ENCODE measurements at places on chromosomes 3 and 15.

- no peak for DNase-seq
These were observed 93.6 kb upstream of the ATP2B2 start for GRCh38 chr3:10599017-10599416.

GRCh38 chr3:164332831-164333802 is 745.2 kb downstream of the SI start:
- DNase-seq: no peak

- no peak for DNase-seq
These were observed 28.1 kb upstream of the CTDSPL start for GRCh38 chr3:37833302-37834186.

- no peak for DNase-seq
These were observed 133.5 kb upstream of the ZPLD1 start for GRCh38 chr3:102301155-102301880.

DNA sequence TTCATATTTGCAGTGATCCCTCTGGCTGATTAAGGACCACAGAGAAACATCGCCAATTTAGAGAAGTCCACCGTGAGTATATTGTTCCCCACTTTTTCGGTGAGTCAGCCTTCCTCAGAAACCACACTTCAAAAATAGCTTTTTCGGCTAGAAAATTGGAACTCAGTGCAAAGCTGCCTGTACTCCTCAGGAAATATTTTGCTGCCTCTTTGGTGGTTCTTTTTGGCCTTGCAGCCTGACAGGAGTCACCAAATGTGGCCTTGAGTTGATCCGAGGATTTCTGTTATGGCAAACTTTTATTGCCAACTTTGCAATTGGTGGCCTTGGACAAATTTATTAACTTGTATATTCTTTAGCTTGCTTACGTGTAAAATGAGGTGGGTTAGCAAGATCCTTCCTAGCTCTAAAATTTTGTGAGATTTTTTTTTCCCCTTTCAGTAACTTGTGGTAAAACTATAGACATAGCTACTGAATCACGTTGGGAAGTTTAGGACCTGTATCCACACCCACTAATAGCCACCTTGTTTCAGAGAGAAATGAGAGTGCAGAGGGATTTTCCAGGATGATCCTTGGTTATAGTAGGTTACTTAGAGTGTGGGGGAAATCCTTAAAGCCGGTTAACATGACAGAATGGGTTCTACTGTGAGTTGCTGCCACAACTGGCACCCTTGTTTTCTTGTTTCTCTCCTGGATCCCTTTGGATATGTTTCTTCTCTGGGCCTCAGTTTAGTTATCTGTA is 9.9 kb downstream of the ARL6IP5 start:
- no peak for DNase-seq
